ENCODE measurements at places on chromosomes 2 and 18.

GRCh38 chr2:232587512-232587911 lies 37.0 kb downstream of the EIF4E2 start:
- no peak for DNase-seq

GRCh38 chr18:30595942-30596341 lies 446.6 kb downstream of the DSC3 start:
- DNase-seq, result no peak

DNA sequence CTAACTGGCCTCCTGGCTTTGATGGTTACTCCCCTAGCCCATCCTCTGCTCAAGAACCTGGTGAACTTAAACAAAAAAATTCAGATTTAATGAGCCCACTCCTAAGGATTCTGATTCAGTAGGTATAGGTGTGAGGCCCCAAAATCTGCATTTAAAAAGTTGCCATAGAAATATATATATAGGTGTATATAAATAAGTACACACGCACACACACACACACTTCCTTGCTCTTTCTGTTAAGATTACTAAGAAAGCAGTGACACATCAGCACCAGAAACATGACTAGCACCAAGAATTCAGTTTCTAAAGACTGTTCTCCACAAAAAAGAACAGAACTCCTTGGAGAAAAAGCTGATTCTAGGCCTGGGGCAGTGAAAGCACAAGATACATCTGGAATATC lies 17.8 kb downstream of the EML6 start:
- no peak for DNase-seq

- DNase-seq, result no peak
Measured at GRCh38 chr18:50656396-50656795, 96.5 kb downstream of the MAPK4 start.

DNA sequence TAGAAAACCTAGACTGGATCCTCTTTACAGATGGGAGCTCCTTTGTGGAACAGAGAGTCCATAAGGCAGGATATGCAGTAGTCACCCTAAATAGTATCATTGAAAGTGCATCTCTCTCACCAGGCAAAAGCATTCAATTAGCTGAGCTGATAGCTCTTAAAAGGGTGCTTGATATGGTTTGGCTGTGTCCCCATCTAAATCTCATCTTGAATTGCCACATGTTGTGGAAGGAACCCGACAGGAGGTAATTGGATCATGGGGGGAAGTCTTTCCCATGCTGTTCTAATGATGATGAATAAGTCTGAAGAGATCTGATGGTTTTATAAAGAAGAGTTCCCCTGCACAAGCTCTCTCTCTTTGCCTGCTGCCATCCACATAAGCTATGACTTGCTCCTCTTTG lies 96.2 kb upstream of the RMP24 start:
- no peak for DNase-seq

DNA sequence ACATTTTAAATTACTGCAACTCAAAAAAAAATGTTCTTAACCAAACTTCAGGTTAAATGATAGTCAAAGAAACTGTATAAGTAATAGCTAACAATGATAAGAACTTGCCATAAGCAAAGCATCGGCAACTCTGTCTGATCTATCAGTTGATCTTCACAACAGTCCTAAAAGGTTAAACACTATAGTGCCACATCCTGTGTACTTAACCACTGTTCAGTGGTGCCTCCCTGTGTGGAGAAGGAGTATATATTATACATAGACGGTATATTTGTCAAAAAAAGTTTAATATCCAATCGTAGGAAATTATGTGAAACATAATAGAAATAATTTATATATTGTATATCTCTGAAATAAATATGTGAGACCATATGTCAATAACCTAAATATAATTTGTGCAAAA lies 13.0 kb downstream of the DTNA start:
- DNase-seq, result no peak

- no peak for DNase-seq
Measured at GRCh38 chr2:122255924-122256323, 500.5 kb downstream of the TSN start.

GRCh38 chr18:2049986-2050385 lies 521.3 kb downstream of the METTL4 start:
- no peak for DNase-seq

GRCh38 chr2:219724628-219725027 lies 97.2 kb downstream of the SLC4A3 start:
- no peak for DNase-seq

- no peak for DNase-seq
Measured at GRCh38 chr2:10016001-10016801, 27.1 kb upstream of the KLF11 start.

- no peak for DNase-seq
Measured at GRCh38 chr2:11742702-11743357, 3.6 kb upstream of the LPIN1 start.

GRCh38 chr2:157246765-157247407 lies 10.6 kb upstream of the GALNT5 start:
- no peak for DNase-seq

GRCh38 chr2:231258701-231259100 lies 60.3 kb downstream of the ARMC9 start:
- DNase-seq, result no peak

All from stimulated activated CD8-positive, alpha-beta memory T cell treated with anti-CD3 and anti-CD28 coated beads, Interleukin-7, amount 100 ng/mL, for 1 hour (primary cell).